Chondrocyte (in vitro differentiated cells): ENCODE measurements at places on chromosomes 16 and 17. TPM values are rescaled to one million over a fixed set of nuclear protein-coding genes. Genes with fewer than 3 reads are reported as not detected.
A peak's percentile ranks its signal among the peaks of the same experiment; 100 is the strongest.

The GNG13 gene
- not detected in 3 replicates for total RNA-seq

The RABEP2 gene
- total RNA-seq, result 20.1 to 24.6 TPM (median 22.4 TPM) in 3 replicates

The GGT6 gene
- not detected in 3 replicates for total RNA-seq

The BAIAP2 gene
- 28.9 to 43.6 TPM (median 29.5 TPM) in 3 replicates for total RNA-seq

DNA sequence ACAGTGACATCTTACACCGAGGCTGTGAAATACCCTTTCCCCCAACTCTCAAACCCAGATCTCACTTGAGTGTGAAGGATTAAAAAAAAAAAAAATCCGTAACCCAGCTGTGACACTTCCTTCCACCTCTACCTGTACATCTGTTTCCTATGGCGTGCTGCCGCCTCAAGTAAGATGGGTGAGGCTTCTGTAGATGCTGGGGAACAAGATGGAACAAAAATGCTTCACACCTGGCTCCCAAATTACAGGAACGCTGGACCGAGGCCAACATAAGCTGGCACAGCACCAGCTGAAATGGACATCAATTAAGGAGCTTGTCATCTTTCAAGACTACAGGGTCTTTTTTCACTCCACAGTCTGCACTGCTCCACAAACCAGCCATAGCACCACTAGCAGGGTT, 95.9 kb downstream of the HIC1 start:
- H3K4me3 ChIP-seq, result no peak overlapping the region
- H3K4me1 ChIP-seq, result peaks cover 10% of the 10 kb centered on the region
- H3K27me3 ChIP-seq, result no peaks in the 10 kb centered on the region
- H3K27ac ChIP-seq, result no peak overlapping the region
- peaks cover 24% of the 10 kb centered on the region for H3K36me3 ChIP-seq
- DNase-seq, result no peak

DNA sequence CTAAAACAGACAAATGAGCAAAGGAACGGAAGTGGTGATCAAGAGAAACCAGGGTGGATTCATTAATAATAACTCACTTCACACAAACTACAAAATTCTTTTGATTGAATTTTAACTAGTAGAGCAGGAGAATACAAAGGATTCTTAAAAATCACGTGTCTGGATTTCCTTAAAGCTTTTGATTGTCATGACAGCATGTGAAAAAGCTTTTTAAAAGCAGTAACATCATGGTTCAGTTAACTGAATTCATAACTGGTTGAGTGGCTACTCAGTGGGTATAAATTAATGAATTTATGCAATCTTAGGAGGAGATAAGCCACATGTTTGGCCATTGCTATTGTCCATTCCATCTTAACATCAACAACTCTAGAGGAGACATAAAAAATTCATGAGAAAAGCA, 333.2 kb downstream of the SLC39A11 start:
- no peak overlapping the region for H3K4me3 ChIP-seq
- H3K27me3 ChIP-seq, result no peaks in the 10 kb centered on the region
- no peak overlapping the region for H3K27ac ChIP-seq
- DNase-seq, result no peak
- H3K36me3 ChIP-seq, result peaks cover 5% of the 10 kb centered on the region

DNA sequence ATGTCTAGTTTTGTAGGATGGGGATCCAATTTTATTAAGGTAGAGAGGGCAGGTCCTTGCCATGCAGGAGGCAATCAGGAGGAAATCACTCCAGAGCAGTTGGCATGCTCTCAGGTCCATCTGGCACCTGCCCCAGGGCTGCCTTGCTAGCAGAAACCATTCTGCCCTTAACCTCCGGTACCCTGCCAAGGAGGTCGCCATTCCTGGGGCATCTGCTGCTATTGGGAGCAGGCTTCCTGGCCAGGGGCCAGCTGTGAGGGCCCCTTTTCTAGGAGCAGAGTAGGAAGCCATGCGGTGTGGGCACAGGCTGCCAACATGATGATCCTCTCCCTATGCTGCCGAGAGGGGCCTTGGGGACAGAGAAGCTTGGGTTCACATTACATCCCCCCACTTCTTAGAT, 47.6 kb upstream of the MGAT5B start:
- no peak overlapping the region for H3K4me3 ChIP-seq
- DNase-seq, result no peak
- no peaks in the 10 kb centered on the region for H3K4me1 ChIP-seq

- no peak for DNase-seq
- no peak overlapping the region for H3K27ac ChIP-seq
- H3K36me3 ChIP-seq, result no peaks in the 10 kb centered on the region
- no peaks in the 10 kb centered on the region for H3K27me3 ChIP-seq
- no peak overlapping the region for H3K4me3 ChIP-seq
- peaks cover 4% of the 10 kb centered on the region for H3K4me1 ChIP-seq
Observed at GRCh38 chr16:74201576-74201975, 95.0 kb upstream of the PSMD7 start.

- H3K27ac ChIP-seq, result no peak overlapping the region
- no peaks in the 10 kb centered on the region for H3K4me1 ChIP-seq
- peaks cover 13% of the 10 kb centered on the region for H3K27me3 ChIP-seq
- H3K36me3 ChIP-seq, result no peaks in the 10 kb centered on the region
- DNase-seq, result no peak
- no peak overlapping the region for H3K4me3 ChIP-seq
Observed at GRCh38 chr16:49020436-49020835, 261.2 kb downstream of the CBLN1 start.

GRCh38 chr17:34556384-34556783, 23.0 kb upstream of the TMEM132E start:
- no peak overlapping the region for H3K27ac ChIP-seq
- no peak overlapping the region for H3K4me3 ChIP-seq
- peaks cover 19% of the 10 kb centered on the region for H3K27me3 ChIP-seq
- no peaks in the 10 kb centered on the region for H3K4me1 ChIP-seq

DNA sequence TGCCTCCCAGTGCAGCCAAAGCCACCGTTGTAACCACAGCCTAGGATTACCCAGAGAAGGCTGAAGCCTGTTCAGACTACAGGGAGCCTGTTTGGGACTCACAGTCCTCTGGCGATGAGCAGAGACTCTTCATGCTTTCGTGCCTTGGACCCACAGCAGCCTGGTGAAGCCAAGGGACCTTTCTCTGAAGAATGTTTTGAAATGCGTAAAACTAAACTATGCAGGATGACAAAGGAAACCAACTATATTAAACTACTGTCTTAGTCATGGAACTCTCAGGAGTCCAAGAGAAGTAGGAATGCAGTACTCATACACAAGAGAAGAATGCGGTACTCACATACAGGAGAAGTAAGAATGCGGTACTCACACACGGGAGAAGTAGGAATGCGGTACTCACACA, 20.9 kb downstream of the ABR start:
- H3K36me3 ChIP-seq, result no peaks in the 10 kb centered on the region
- no peaks in the 10 kb centered on the region for H3K27me3 ChIP-seq
- no peak overlapping the region for H3K4me3 ChIP-seq
- peak overlapping the region; percentile 68 for H3K27ac ChIP-seq

DNA sequence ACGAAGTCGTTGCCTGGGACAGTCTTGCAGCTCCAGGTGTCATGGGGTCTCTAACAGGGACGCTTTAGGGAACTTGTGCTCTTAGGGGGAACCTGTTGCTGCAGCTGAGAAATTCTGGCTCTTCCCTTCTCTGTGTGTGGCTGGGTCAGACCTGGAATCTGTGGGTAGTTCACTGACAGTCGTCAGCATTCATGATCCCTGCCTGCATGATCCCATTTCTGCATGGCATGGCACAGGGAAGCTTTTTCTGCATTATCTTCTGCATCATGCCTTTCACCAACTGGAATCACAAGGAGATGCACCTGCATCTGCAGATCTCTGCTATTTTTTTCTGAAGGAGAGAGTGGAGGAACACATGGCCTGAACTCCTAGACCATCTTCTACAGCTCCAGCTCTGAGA, 85.6 kb downstream of the SOX9 start:
- H3K4me1 ChIP-seq, result no peaks in the 10 kb centered on the region
- no peak overlapping the region for H3K27ac ChIP-seq
- H3K36me3 ChIP-seq, result peaks cover 1% of the 10 kb centered on the region
- peaks cover 37% of the 10 kb centered on the region for H3K27me3 ChIP-seq
- H3K4me3 ChIP-seq, result no peak overlapping the region

- peak overlapping the region; percentile 96 for H3K27ac ChIP-seq
- H3K4me3 ChIP-seq, result peak overlapping the region; percentile 88
- H3K27me3 ChIP-seq, result no peaks in the 10 kb centered on the region
- H3K4me1 ChIP-seq, result peaks cover 31% of the 10 kb centered on the region
- no peak for DNase-seq
- H3K36me3 ChIP-seq, result peaks cover 5% of the 10 kb centered on the region
Observed at GRCh38 chr17:80413771-80414507, 1.0 kb upstream of the ENDOV start.
